ENCODE measurements at places on chromosomes 7 and 10. TPM values are rescaled to one million over a fixed set of nuclear protein-coding genes. Genes with fewer than 3 reads are reported as not detected.

DNA sequence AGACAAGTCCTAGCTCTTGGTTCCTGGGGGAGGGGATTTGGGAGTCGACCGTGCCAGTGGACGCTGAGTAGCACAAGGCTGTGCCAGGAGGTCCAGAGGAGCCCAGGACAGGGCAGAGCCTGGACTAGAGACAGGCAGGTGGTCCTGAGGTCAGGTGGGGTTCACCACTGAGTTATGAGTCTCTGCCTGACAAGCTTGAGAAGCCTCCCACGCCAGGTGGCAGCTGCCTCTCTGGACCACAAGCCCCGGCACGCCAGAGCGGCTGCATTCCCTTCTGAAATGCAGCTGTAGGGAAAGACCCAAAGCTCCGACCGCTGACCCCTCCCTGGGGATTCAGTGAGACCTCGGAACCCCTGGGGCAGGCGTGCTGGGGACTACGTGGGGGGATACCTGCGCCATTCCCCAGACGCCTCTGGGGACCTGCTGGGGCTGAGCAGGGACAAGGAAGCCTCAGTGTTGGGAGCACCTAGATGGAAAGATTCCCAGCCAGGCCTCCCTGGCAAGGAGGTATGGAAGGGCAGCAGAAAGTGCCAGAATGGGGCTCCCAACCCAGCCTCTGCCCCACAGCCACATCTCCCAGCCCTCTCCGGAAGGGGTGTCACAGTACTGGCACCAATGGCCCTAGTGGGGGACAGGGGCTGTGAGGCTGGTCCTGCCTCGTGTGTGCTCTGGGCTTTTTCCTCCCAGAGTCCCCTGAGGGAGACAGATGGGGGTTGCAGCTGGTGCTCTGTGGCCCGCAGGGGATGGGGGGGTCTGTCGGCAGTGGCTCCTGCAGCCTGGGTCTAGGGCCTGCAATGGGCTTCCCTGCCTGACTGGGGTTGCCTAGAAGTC, 29.0 kb downstream of the PDGFA start:
- peaks cover 6% of the 10 kb centered on the region for H3K27me3 ChIP-seq
- no peak overlapping the region for H3K27ac ChIP-seq
- no peak for DNase-seq
- no peaks in the 10 kb centered on the region for H3K36me3 ChIP-seq
- no peak overlapping the region for H3K4me3 ChIP-seq

DNA sequence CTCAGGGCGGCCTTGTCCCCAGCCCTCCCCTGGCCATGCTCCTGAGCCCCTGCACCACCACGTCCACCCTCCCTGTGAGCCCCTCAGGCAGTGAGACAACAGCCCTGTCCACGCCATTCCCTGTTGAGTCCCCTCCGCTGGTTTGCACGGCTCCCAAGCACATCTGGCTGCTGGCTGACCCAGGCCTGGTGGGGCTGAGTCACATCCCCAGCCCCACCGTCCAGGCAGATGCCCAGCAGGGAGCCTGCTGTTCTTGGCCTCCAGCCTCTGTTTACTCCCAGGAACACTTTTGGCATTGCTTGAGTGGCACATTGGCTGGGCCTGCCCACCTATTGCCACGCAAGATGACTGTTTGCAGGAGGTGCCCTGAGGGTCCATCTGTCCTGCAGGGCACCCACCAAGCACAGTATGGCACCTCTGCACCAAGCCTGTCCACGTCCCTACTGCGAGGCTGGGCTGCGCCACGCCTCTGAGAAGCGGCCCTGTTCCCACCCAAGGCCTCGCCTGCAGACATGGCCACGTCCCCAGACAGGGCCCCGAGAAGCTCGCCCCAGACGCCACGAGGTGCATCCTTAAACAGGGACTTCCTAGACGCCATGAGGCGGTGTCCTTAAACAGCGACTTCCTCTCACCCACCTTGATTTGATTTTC, 48.4 kb upstream of the INPP5A start:
- H3K36me3 ChIP-seq: no peaks in the 10 kb centered on the region
- H3K27me3 ChIP-seq: no peaks in the 10 kb centered on the region
- H3K4me1 ChIP-seq: no peaks in the 10 kb centered on the region

GRCh38 chr7:16982640-16983350, 101.0 kb upstream of the AGR3 start:
- peaks cover 43% of the 10 kb centered on the region for H3K4me1 ChIP-seq
- H3K36me3 ChIP-seq: no peaks in the 10 kb centered on the region
- H3K4me3 ChIP-seq: no peak overlapping the region
- H3K27ac ChIP-seq: peak overlapping the region; percentile 23
- no peaks in the 10 kb centered on the region for H3K27me3 ChIP-seq
- DNase-seq: peak; percentile 64

Gene BMPER
- 0.06 TPM for total RNA-seq

Gene MEIG1
- not detected for total RNA-seq

DNA sequence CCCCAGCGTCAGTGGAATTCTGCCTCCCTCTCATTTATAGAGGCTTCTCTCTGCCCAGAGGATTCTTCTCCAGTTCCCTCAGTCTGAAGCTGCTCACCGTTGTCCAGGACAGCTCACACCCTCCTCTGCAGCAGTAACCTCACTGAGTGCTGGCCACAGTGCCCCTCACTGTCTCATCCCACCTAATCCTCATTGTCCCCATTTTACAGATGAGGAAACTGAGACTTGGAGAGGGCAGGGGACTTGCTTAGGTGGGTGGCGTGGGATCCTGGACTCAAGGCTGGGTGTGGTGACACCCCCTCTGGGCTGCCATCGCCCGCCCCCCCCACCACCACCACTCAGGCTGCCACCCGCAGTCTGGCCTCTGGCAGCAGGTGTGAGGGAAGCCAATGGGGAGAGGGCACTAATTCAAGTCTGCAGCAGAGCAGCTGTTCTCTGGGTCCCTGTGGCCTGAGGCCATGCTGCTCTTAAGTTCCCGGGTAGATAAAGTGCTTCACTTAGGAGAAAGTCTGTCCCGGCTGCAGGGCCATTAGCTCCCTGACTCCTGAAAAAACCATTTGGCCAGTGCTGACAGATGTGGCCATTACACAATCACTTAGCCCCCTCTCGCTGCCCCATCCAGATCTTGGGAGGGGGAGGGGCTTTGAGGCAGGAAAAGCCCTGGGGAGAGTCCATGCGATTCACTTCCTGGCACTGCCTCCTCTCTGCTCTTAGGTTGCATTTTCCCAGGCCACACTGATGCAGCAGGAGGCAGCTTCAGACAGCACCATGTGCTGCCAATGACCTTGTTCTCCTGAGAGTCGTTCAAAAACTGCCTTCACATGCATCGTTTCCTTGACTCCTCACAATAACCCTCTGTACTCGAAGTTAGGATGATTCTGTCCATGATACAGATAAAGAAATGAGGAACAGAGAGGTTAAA, 36.3 kb downstream of the DRGX start:
- H3K4me1 ChIP-seq: 0 out of 2 replicates have a peak, but pooled peaks cover 6% of the 10 kb centered on the region
- no peaks in the 10 kb centered on the region for H3K36me3 ChIP-seq
- peaks cover 41% of the 10 kb centered on the region for H3K27me3 ChIP-seq
- no peak overlapping the region for H3K4me3 ChIP-seq
- no peak overlapping the region for H3K27ac ChIP-seq

Gene CPA1
- not detected for total RNA-seq

Gene CYP2C9
- not detected for total RNA-seq

Gene SLC16A9
- 12.8 TPM for total RNA-seq

Measured in PC-3 (cell line).